ENCODE measurements at places on chromosomes 5 and 9. TPM values are rescaled to one million over a fixed set of nuclear protein-coding genes. Genes with fewer than 3 reads are reported as not detected.

- H3K27ac ChIP-seq: no peak overlapping the region
- no peak overlapping the region for H3K4me3 ChIP-seq
Measured at GRCh38 chr9:37083654-37084053, 36.7 kb upstream of the ZCCHC7 start.

DNA sequence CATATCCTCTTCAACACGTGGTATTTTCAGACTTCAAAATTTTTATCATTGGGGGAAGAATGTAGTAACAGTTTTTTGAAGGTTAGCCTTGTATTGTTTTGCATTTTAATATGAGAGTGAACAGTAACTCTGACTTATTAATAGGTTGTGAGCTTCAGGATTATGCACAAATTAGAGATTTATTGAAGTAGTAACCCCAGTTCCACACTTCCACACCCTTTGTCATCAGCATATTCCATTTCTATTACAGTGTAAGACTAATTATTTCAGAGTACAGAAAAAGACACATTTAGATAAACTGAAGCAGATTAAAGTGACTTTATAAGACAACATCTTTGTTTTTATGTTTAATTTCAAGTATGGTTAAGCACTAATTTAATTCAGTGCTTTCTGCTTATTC, 105.7 kb downstream of the CDC42SE2 start:
- H3K4me3 ChIP-seq: no peak overlapping the region
- H3K36me3 ChIP-seq: no peaks in the 10 kb centered on the region
- DNase-seq: no peak

DNA sequence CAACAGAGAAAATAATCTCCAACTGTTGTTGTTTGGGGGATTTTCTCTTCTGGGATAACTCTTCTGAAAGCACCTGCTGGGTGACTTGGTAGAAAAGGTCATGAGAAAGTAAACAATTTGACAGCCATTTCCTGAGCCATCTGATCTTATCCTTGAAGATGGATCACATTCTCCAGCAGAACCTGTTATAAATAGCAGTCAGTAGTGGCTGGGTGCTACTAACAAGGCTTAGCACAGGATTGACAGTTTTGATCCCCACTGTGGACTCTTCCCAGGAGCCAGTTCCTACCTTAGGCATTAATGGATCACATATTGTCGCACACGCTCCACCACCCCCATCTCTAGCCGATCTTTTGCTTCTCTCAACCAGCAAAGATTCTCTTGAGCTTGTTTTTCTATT, 220.2 kb downstream of the PLK2 start:
- H3K27ac ChIP-seq: no peak overlapping the region
- H3K27me3 ChIP-seq: no peaks in the 10 kb centered on the region
- no peak overlapping the region for H3K4me3 ChIP-seq
- H3K4me1 ChIP-seq: peaks cover 9% of the 10 kb centered on the region
- no peak for DNase-seq

- no peaks in the 10 kb centered on the region for H3K27me3 ChIP-seq
- H3K36me3 ChIP-seq: no peaks in the 10 kb centered on the region
- H3K4me1 ChIP-seq: no peaks in the 10 kb centered on the region
- no peak for DNase-seq
Measured at GRCh38 chr5:167296066-167296465, 995.4 kb upstream of the WWC1 start.

DNA sequence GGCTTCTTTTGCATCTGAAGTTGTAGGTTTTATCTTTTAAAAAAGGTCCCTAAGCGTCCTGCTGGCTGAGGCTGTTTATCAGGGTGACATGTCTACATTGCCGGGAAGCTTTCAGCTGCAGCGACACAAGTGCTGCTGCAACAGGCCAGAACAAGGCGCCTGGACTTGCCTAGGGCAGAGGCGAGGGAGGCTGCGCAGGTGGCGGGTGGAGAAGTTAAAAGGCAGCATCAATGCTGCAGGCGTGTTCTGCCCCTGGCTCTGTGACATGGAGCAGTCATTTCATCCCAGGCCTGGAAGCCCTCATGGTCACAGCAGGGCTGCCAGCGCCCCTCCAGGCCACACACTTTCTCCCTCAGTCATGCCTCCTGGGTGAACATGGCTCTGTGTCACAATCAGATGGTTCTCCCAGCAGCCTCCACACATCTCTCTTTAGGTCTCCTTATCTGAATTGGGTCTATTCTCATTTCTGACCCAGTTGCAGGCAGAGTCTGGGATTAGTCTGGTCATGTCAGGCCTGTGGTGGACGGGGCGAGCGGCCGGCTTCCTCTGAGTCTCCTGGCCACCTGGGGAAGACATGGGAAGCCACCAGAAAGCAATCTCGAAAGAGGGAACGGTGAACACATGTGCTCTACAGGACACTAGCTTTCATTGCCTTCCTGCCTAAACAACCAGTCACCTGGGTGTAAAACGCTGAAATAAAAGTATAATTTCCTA, 41.3 kb downstream of the IRX2 start:
- DNase-seq: no peak
- no peaks in the 10 kb centered on the region for H3K4me1 ChIP-seq
- no peak overlapping the region for H3K4me3 ChIP-seq
- H3K27me3 ChIP-seq: no peaks in the 10 kb centered on the region

DNA sequence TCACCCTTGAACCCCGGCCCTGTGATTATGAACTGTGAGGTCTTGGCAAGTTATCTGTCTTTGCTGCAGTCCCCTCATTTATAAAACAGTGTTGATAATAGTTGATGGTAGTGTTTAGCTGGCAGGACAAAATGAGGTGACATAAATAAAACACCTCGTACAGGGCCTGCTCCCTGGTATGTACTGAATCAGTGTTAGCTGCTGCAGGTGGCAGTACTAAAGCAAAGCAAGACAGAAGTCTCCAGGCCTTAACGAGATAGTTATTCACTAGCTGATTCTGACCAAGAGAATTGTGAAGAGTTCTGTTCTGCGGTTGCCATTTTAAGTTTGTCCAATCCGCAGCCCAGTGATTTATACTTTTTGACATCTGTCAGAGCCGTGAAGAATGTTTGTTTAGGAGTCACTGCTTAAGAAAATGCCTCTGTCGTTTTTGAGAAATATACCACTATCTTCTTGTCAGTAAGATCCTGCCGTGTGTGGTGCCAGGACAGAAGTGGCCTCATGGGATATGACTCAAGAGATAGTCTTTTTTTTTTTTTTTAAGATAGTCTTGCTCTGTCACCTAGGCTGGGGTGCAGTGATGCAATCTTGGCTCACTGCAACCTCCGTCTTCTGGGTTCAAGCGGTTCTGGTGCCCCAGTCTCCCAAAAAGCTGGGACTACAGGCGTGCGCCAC, 75.9 kb downstream of the KDM4C start:
- DNase-seq: no peak
- H3K4me3 ChIP-seq: no peak overlapping the region
- no peak overlapping the region for H3K27ac ChIP-seq
- no peaks in the 10 kb centered on the region for H3K27me3 ChIP-seq
- H3K4me1 ChIP-seq: no peaks in the 10 kb centered on the region

GRCh38 chr5:158435161-158435616, 576.2 kb upstream of the CLINT1 start:
- H3K36me3 ChIP-seq: no peaks in the 10 kb centered on the region
- H3K4me3 ChIP-seq: no peak overlapping the region
- peaks cover 5% of the 10 kb centered on the region for H3K4me1 ChIP-seq
- no peak overlapping the region for H3K27ac ChIP-seq
- DNase-seq: no peak

GRCh38 chr5:81007637-81008027, 47.5 kb downstream of the RASGRF2 start:
- H3K4me3 ChIP-seq: no peak overlapping the region
- peak overlapping the region; percentile 14 for H3K27ac ChIP-seq
- no peaks in the 10 kb centered on the region for H3K4me1 ChIP-seq
- DNase-seq: no peak

DNA sequence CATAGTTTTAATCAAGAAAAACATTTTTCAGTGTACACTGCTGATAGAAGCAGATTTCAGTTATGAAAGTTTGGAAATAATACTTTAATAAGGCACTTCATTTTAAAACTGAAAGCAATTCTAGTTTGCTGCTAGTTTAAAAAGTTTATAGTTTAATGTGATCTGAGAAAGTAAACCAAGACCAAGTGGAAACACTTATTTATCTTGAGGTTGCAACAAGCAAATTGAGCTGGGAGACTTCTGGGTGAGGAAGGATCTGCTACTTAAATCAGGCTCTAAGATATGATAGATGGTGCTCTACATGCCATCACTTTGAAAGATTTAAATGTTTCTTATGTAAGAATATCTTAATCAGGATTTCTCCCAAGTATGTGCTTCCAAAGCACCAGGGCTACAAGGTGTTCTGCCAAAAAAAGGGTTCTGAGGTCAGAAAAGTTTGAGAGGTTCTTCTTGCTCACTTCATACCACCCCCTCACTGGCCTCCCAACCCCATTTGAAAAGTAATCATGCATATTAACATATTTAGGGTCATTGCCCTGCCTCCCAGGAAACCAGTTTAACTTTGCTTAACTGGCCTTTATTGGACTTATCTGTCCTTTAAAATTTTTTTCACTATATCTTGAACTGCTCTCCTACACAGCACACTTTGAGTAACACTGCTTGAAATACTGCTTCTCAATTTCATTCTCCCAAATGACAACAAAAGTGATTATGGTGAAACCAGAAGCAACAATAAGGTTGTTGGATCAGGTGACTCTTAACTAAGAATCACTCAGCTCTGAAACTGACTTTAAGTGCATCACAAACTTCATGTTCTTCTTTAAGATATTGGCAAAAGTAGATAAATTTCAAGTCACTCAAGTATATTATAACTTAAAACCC, 15.5 kb downstream of the SLC44A1 start:
- no peaks in the 10 kb centered on the region for H3K27me3 ChIP-seq
- no peak overlapping the region for H3K4me3 ChIP-seq
- H3K36me3 ChIP-seq: no peaks in the 10 kb centered on the region
- peaks cover 29% of the 10 kb centered on the region for H3K4me1 ChIP-seq

DNA sequence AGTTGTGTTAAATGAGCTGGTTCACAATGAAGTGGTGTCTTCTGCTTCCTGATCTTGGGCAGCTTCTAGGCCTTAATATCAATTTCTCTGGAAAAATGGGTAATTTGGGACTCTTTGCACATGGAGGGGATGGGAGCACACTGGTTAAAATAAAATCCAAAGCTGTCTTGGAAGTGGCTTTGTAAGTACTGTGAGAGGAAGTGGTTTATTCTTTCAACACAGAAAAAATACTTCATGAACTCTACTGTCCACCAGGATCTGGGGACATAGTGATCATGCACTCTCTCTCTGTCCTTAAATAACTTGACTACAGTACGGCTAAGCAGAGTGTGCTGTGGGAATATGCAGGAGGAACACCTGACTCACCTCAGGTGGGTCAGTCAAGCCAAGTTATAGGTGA, 2.4 kb downstream of the PCYOX1L start:
- H3K27ac ChIP-seq: no peak overlapping the region
- no peaks in the 10 kb centered on the region for H3K36me3 ChIP-seq
- H3K4me1 ChIP-seq: peaks cover 9% of the 10 kb centered on the region
- H3K27me3 ChIP-seq: no peaks in the 10 kb centered on the region
- no peak for DNase-seq

DNA sequence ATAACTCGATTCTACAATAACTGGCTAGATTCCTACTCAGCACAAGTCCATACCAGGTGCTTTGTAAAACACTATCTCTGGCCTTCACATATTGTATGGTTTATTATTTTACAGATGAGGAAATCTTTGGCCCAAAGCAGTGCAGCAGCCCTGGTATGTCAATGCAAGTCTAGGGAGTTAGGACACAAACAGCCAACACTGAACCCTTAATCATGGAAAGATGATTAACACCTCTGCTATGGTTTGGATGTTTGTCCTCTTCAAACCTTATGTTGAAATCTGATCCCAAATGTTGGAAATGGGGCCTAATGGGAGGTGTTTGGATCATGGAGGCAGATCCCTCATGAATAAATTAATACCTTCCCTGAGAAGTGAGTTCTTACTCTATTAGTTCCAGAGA, 76.6 kb downstream of the MAPKAP1 start:
- no peak for DNase-seq
- no peak overlapping the region for H3K4me3 ChIP-seq
- no peak overlapping the region for H3K27ac ChIP-seq
- H3K27me3 ChIP-seq: no peaks in the 10 kb centered on the region

GGTA1 gene
- total RNA-seq: 3.1 TPM

GRIA1 gene
- total RNA-seq: 0.18 TPM

NUTM2F gene
- not detected for total RNA-seq

FBXW2 gene
- total RNA-seq: 17.0 TPM

FCN2 gene
- not detected for total RNA-seq

Data from gastrocnemius medialis (tissue), 4 donors.